Activated T-helper 1 cell treated with anti-CD3 and anti-CD28 coated beads, Interleukin-2, amount 50 U/mL, for 16 hours (primary cell): ENCODE measurements at places on chromosomes 3 and 15.

DNA sequence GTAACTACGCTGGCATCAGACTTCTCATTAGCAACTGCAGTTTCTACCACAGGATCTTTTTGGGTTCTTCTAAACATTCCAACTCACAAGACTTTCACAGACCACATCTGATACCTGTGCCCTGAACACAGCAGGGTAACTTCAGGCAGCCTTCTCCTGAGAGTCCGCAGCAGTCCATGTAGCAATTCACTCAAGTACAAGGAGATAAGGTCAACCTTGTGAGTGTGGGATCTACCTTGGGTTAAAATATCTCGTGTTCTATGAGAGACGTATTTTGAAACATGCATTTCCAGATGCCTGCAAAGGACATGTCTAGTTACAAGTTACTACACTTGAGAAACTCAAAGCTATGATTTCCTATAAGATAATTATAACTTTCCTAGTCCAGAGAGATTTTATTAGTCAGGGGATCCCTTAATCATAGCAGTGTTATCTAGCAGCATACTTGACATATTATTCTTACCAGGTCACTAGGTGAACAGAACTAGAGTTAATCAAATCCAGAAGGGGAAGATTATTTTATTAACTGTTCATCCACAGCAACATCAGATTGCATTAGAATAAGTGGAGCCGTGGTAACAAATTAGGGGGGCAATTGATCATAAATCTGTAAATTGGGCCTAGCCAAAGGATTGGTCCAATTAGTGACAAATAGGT lies 66.4 kb downstream of the ASTE1 start:
- DNase-seq: no peak

DNA sequence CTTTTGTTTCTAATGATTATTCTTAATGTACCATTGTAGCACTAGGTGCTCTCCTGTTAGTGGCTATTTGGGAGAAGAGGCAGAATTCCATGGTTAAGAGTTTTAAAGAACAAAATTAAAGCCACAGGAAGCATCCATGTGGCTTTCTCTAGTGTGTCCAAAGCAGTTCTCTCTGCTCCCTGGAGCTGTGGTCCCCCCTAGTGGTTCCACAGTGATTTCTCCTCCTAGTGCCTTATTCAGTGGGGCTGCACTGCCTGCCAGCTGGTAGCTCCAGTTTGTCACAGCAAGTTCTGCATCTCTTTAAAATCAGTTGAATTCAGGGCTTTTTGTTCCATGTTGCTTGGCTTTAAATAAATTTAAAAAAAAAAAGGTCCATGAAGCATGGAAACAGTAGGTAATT lies 39.6 kb upstream of the FAM98B start:
- no peak for DNase-seq

DNA sequence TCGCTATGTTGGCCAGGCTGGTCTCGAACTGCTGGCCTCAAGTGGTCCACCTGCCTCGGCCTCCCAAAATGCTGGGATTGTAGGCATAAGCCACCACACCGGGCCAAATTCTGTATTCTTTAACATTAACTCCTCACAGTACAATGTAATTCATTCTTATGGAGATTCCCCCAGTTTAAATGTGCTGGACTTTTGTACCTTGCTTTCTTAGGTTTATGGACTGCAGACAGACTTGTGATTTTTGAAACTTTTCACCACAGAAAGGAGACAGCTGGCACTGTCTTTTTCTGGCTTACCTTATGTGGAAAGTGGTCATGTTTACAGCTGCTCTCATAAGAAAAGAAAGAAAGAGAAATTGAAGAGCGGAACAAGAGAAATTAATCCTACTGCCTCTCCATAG lies 103.8 kb downstream of the IQCH start:
- DNase-seq: no peak

DNA sequence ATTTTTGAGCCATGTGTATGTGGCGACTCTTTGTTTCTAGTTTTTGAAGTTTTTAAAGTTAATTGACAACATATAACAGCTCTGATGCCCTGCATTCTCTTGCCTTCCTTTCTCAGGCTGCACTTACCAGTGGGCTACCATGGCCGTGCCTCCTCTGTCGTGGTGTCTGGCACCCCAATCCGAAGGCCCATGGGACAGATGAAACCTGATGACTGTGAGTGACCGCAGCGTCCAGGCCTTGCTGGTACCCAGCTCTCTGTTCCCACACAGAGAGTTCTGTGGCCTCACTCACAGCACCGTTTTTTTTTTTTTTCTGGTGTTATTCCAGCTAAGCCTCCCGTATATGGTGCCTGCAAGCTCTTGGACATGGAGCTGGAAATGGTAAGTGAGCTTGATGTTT lies 15.1 kb downstream of the FAH start:
- DNase-seq: no peak

- DNase-seq: no peak
These were observed 429.6 kb downstream of the LPP start for GRCh38 chr3:188583341-188584161.

DNA sequence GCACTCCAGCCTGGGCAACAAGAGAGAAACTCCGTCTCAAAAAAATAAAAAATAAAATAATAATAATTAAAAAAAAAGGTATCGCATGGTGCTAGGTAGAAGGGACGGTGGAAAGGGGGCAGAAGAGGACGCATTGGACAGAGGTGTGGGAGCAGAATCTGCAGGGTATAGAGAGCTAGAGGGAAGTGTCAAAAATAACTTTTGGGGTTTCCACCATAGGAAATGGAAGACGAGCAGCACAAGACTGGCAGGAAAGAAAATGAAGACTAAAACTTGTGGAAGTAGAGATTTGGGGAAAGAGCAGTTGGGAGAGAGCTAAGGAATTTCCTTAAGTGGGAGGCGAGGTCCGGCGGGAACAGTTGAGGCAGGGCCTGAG lies 585 bp upstream of the MKRN2 start:
- DNase-seq: no peak

GRCh38 chr3:126356373-126357264 lies 589 bp downstream of the KLF15 start:
- DNase-seq: no peak

GRCh38 chr3:170320461-170321121 lies 36.9 kb upstream of the SKIL start:
- no peak for DNase-seq

- DNase-seq: no peak
These were observed 826 bp downstream of the SHC4 start for GRCh38 chr15:48962662-48963523.

- DNase-seq: no peak
These were observed 112.8 kb upstream of the CGNL1 start for GRCh38 chr15:57263520-57263919.

DNA sequence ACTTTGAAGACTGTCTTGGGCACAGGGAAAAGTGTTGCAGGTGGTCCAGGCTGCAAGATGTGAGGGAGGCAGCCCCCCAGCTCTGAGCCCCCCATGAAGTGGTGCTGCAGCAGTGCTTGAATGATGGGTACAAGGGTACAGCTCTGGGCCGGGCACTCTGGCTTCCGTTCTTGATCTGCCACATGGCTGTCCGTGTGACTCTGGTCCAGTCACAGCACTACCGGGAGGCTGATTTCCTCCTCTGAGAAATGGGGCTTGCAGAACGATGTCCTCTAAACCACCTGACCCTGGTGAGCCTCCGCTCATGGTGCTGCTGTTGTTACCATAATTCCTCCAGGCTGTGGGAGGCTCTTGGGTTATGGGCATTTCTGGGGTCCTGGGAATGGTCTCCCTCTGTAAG lies 75.1 kb downstream of the FBLN2 start:
- DNase-seq: no peak

- DNase-seq: no peak
These were observed 5.3 kb downstream of the TM4SF4 start for GRCh38 chr3:149479621-149480325.

DNA sequence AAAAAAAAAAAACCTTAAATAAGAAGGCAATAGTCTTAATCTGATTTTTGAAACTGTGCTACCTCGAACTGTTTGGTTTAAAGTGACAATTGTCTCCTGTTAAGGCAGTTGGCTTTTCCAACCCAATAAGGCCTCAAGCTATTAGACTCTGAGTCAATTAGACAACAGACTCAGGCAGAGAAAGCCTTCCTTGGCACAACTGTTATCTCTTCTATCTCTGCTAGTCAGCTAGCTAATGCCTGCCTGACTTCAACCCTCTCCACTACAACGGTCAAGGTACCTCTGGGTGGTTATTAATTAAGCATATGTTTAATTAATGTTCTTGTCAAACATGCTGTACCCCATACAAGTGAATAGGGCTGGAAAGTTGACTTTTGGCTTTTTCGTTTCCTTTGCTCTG lies 110.2 kb upstream of the NLGN1 start:
- no peak for DNase-seq

GRCh38 chr15:40877694-40878093 lies 3.7 kb upstream of the RHOV start:
- DNase-seq: no peak

- no peak for DNase-seq
These were observed 677.7 kb upstream of the NECTIN3 start for GRCh38 chr3:110393941-110394340.

DNA sequence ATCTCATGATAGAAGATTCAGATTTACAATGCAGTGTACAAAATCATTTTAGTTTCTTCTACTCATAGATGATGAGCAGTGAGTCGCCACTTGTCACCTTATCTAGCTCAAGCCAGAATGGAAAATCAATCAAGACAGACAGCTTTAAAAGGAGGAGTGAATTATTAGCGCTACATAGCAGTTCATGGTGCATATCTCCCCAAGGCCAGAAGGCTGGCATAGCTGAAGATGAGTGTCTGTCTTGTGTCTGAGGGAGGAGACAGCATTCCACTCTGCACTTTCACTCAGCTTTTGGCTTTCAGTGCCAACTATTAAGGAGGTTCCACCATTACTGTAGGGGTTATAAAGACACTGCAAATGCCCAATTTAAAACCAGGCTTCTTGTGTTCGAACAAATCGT lies 804.1 kb upstream of the LMCD1 start:
- no peak for DNase-seq

GRCh38 chr3:183824761-183825455 lies 469 bp downstream of the MAP6D1 start:
- DNase-seq: no peak

DNA sequence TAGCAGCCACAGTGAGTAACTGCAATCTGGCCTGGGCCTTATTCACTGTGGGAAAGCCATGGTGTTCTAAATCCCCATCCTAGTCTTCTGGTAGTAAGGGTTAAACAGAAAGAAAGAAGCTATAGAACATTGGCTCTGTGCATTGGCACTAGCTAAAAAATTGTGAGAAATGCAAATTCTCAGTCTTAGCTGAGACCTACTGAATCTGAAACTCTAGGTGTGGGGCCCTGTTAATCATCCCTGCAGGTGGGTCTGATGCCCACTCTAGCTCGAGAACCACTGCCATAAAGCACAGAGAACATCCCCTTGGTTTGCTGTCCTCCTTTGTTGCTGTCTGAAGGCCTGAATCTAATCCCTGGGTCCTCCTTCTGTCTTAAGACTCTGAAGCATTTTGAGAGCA lies 59.3 kb downstream of the MEIS2 start:
- no peak for DNase-seq

DNA sequence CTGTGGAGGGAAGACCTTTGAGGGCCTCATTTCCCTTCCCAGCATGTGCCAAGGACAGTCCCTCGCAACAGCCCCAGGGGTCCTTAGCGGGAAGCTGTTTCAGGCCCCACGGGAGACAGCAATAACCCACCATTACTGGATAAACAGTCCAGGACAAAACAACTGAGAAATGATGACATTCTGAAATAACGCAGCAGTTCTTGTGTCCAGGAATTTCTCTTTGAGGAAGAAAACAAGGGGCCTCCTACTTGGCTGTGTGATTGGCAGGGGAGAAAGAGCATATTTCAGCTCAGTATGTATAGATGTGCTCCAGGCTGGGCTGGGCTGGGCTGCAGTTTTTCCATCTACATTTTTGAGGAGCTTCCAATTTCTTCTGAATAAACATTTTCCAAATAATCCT lies 82.2 kb upstream of the THBS1 start:
- DNase-seq: no peak

GRCh38 chr15:69156736-69157381 lies 3.6 kb upstream of the GLCE start:
- DNase-seq: no peak

- no peak for DNase-seq
These were observed 91.8 kb downstream of the TMEM266 start for GRCh38 chr15:76151599-76151974.

DNA sequence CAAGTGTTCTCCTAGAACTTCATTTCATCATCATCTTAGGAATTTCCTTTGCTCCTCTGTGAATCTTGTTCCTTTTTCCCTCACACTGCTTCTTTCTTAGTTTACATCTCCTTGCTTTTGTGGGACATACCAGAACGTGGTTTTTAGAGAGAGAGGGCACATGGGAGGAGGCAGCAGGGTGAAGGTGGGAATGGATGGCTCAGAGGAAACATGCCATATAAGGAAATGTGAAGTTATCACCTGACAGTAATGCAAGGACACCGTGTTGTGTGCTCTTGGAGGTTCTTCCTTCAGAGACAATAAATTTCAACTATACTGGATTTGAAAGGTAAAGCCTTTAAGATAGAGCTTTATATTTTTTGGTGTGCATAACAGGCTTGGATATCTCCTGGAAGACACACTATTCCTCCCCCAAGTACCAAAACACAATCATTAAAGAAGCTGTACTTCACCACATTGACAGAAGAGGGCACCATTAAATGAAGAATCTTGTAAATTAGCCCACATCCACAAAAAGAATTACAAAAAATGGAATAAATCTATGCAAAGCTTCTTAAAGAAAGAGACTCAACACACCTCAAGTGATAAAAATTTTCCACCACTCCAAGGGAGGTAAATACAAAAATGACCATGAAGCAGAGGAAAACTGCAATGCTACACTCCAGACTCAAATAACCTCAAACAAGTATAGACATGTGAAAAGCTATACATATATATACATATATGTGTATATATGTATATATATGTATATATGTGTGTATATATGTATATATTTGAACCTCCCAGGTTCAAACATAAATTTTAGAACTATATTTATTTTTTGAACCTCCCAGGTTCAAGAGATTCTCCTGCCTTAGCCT lies 26.1 kb downstream of the RPL39L start:
- DNase-seq: no peak

- DNase-seq: no peak
These were observed 8.9 kb downstream of the SEMA5B start for GRCh38 chr3:123018683-123019082.

GRCh38 chr3:178059836-178060235 lies 476.4 kb upstream of the KCNMB2 start:
- DNase-seq: no peak

DNA sequence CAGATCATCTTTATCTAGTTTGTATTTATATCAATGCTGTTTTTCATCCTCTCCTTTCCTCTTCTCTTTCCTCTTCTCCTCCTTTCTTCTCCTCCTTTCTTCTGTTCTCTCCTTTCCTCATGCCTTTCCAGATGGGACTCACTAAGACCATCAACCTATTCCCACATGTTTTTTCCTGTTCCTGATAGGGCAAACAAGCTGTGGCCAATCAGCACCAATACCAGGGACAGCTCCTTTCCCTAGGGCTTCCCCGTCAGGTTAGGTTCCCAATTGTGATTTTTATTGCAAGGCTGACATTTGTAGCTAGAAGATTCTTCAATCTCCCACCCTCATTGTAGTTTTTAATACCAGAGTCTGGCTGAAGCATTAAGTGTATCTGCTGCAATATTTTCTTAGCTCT lies 76.3 kb upstream of the COL8A1 start:
- no peak for DNase-seq

- no peak for DNase-seq
These were observed 270.5 kb upstream of the STT3B start for GRCh38 chr3:31262201-31262600.

GRCh38 chr3:183064475-183064874 lies 34.8 kb downstream of the MCCC1 start:
- no peak for DNase-seq
